ENCODE measurements at places on chromosomes 2 and 18.

DNA sequence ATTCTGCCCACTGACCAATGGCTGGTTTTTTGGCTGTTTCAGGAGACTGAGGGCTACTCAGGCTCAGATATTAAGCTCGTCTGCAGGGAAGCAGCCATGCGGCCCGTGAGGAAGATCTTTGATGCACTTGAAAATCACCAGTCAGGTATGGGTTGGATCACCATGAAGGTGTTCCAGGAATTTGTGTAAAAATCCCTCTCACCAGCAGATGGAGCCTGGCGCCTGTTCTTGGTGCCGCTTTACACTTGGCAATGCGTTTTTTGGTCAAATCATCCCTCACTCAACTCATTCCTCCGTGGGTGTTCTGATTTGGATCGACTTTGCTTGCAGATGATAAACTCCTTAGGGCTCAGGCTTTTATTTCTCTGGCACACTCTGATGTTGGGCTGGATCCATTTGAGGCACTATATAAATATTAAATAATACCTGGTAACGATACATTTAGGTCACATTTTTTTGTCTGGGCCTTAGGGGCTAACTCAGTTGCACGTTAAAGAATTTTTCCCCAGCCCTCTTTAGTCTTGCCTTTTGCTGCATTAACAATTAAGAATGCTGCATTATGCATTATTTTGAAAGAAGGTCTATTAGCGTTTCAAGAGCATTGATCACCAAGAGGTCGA is 50.0 kb downstream of the HDHD2 start:
- H3K36me3 ChIP-seq, result no peaks in the 10 kb centered on the region
- H3K27ac ChIP-seq, result no peak overlapping the region
- no peaks in the 10 kb centered on the region for H3K27me3 ChIP-seq
- no peaks in the 10 kb centered on the region for H3K4me1 ChIP-seq

- peaks cover 14% of the 10 kb centered on the region for H3K27me3 ChIP-seq
- H3K4me1 ChIP-seq, result peaks cover 9% of the 10 kb centered on the region
- no peak for DNase-seq
- H3K4me3 ChIP-seq, result peak overlapping the region; percentile 59
- no peaks in the 10 kb centered on the region for H3K36me3 ChIP-seq
Observed at GRCh38 chr2:26173776-26174482, 1.0 kb downstream of the GAREM2 start.

DNA sequence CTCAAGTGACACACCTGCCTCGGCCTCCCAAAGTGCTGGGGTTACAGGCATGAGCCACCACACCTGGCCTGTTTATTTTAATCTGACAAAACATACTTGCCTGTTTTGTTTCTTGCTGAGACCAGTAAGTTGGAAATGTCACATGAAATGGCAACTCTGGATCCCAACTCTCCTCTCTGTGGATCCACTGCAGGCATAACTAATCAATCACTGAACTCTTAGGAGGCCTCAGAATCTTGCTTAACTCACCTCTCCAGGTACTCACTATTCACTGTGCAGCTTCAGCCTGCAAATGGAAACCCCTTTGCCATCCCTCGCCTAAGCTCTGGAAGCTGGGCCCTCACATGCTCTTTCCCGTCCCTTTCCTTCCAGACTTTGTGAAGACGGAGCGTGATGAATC is 56.4 kb upstream of the ATG16L1 start:
- no peaks in the 10 kb centered on the region for H3K27me3 ChIP-seq
- no peaks in the 10 kb centered on the region for H3K36me3 ChIP-seq
- no peak for DNase-seq
- no peak overlapping the region for H3K4me3 ChIP-seq
- no peak overlapping the region for H3K27ac ChIP-seq
- H3K4me1 ChIP-seq, result no peaks in the 10 kb centered on the region

DNA sequence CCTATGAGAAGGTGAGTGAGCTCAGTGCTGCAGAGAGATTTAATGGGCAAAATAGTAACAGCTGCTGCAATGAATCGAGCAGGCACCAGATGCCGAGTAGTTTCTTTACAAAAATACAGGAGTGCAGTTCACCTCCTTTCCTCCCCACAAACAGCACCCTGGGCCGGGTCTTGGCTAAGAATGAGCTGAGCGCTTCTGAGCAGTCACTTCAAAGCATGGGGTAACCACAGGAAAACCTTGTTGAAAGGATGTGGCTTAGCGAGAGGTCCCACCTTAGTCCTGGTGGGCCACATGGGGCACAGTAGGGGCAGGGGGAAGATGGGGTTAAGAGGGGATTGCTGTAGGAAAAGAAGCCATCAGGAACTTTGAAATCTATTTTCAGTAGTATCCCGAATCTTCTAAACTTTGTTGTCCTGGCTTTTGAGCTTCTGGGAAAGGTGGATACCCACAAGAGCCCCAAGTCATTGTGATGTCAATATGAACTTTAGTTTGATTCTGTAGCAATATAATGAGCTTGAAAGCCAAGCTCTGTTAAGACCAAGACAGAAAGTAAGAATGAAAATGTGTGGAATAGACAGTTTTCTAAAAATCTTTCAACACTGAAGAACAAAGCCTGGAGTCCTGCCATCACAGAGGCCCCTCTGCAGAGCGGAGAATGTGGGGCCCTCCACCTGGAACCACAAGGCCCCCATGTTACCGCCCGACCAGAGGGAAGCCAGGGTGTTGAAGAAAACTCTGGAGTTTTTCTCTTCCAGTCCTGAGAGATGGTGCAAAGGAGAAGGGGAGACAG is 101.0 kb upstream of the ZNF236 start:
- DNase-seq, result no peak
- H3K27me3 ChIP-seq, result no peaks in the 10 kb centered on the region
- H3K36me3 ChIP-seq, result no peaks in the 10 kb centered on the region
- no peak overlapping the region for H3K27ac ChIP-seq
- no peaks in the 10 kb centered on the region for H3K4me1 ChIP-seq

GRCh38 chr18:70376914-70377258 is 88.0 kb downstream of the SOCS6 start:
- no peak overlapping the region for H3K4me3 ChIP-seq
- no peaks in the 10 kb centered on the region for H3K4me1 ChIP-seq
- no peak overlapping the region for H3K27ac ChIP-seq
- no peaks in the 10 kb centered on the region for H3K36me3 ChIP-seq
- no peak for DNase-seq

DNA sequence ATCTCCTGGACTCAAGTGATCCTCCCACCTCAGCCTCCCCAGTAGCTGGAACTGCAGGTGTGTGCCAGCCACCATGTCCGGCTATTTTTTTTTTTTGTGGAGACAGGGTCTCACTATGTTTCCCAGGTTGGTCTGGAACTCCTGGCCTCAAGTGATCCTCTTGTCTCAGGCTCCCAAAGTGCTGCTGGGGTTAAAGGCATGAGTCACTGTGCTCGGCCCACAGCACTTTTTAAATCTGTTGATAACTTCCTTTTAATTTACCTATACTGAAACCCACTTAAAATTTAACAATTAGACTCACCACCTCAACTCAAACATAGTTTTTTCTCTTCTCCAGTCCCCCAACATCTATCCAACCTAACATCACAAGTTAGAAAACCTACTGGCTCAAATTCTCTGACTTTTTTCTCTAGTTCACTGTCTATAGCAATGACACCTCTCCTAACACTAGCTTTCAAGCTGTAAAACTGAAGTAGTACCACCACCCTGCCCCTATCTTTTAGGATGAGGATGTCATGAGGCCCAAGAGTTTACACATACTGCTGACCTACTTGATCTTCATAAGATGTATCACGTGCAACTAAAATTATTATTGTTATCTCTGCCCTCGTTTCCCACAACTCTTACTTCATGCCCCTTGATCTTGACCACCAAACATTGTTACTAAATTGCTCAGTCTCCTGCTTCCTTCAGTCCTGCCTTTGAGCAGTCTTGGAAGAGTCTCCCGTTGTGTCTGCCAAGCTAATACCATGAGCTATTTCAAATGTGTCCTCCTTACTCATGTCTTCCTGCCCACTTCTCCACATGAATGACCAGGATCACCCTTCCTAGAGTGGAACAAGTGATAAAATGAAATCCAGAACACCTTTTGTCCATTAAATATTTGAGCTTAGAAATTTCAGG is 142.3 kb upstream of the ZFP36L2 start:
- peaks cover 7% of the 10 kb centered on the region for H3K4me1 ChIP-seq
- no peak overlapping the region for H3K27ac ChIP-seq
- no peaks in the 10 kb centered on the region for H3K36me3 ChIP-seq
- no peak for DNase-seq
- H3K27me3 ChIP-seq, result no peaks in the 10 kb centered on the region

- no peaks in the 10 kb centered on the region for H3K27me3 ChIP-seq
- H3K4me1 ChIP-seq, result peaks cover 18% of the 10 kb centered on the region
- H3K27ac ChIP-seq, result no peak overlapping the region
- no peak for DNase-seq
- H3K4me3 ChIP-seq, result no peak overlapping the region
- no peaks in the 10 kb centered on the region for H3K36me3 ChIP-seq
Observed at GRCh38 chr2:10341193-10341592, 38.5 kb downstream of the HPCAL1 start.

DNA sequence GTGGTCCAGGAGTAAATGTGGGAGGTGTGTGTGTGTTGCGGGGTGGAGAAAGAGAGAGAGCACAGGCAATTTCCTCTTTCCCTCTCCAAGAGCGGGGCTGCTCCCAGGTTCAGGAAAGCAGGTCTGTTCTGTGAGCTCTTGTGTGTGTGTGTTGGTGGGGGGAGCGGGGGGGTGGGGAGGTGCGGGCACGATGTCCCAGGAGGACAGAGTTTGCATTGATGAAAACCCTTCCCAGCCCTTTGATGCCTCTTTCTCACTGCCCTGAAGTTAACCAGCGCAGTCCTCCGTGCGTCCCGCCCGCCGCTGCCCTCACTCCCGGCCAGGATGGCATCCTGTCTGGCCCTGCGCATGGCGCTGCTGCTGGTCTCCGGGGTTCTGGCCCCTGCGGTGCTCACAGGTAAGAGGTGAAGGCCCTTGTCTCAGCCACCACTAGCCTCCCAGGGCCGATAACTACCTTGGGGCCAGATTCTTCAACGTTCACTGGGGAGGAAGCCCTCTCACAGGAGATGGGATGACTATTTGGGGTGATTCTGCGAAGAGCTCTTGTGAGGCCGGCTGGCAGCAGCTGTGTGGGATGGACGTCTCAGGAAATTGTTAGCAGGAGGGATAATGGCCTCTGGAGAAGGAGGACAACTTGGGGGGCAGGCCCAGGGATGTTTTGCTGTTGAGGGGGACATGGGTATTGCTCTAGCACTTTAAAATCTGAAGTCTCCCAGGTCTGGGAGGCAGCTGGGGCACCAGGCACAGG is at the start of gene SNORC:
TSS of gene SNORC (plus strand) at position 247 of the 748 bp plus-strand sequence. CDS start at position 325, 78 bp downstream.
- no peaks in the 10 kb centered on the region for H3K27me3 ChIP-seq
- no peaks in the 10 kb centered on the region for H3K4me1 ChIP-seq
- H3K27ac ChIP-seq, result no peak within 1 kb of the TSS
- no peak for DNase-seq
- H3K36me3 ChIP-seq, result no peaks in the 10 kb centered on the region
- no peak within 1 kb of the TSS for H3K4me3 ChIP-seq

GRCh38 chr2:10466801-10467200 is 18.7 kb upstream of the ODC1 start:
- H3K27ac ChIP-seq, result no peak overlapping the region
- H3K36me3 ChIP-seq, result no peaks in the 10 kb centered on the region
- H3K4me3 ChIP-seq, result no peak overlapping the region
- DNase-seq, result no peak
- H3K27me3 ChIP-seq, result no peaks in the 10 kb centered on the region

DNA sequence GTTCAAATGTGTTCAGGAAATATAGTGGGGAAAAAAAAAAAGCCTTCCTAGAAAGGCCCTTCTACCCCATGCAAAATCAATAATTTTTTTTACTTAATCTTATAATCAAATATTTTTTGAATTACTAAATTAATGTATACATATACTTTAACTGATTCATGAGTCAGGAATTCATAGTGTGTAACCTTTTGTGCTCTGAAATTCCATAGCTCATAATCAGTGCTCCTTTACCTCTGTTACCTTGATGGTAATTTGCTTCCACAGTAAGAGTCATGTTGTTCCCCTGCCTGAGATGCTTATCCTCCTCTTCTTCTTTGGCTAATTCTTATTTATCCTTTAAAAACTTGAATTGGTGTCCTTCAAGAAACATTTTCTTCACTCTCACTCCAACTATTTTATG is 414.2 kb downstream of the THSD7B start:
- no peak for DNase-seq
- H3K27ac ChIP-seq, result no peak overlapping the region
- no peaks in the 10 kb centered on the region for H3K4me1 ChIP-seq
- H3K4me3 ChIP-seq, result no peak overlapping the region
- no peaks in the 10 kb centered on the region for H3K36me3 ChIP-seq
- no peaks in the 10 kb centered on the region for H3K27me3 ChIP-seq

DNA sequence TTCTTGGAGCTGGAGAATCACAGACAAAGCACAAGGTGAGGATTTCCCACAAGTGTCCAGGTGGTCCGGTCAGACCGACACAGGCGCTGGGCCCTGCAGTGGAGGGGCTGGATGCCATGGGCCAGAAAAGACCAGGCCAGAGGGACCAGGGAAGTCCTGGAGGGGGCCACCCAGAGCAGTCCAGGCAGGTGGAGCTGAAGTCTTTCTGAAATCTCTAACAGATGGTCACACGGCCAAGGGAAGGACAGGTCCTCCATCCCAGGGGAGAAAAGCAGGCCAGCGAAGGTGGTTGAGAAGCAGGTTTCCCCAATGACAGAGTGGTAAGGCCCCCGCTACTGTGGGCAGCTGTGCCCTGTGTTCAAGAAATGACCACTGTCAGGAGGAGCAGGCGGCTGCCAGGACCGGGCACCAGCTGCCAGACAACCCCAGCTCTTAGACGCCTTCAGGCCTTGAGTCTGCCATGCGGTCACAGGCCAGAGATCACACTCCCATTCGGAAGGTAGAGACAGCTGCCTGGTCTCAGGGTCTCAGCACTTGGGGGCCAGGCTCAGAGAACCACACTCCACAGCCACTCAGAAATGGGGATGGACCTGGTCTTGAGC is 25.9 kb downstream of the HS1BP3 start:
- peak; percentile 11 for DNase-seq
- H3K4me3 ChIP-seq, result no peak overlapping the region
- H3K36me3 ChIP-seq, result no peaks in the 10 kb centered on the region
- no peaks in the 10 kb centered on the region for H3K27me3 ChIP-seq
- no peak overlapping the region for H3K27ac ChIP-seq
